Esophagus mucosa (tissue), 1 donor: ENCODE measurements at places on chromosomes 12 and 14.
A peak's percentile ranks its signal among the peaks of the same experiment; 100 is the strongest.

- ATAC-seq = peak; percentile 35
Measured at GRCh38 chr12:71439613-71440344, at the start of gene LGR5. Gene LGR5 (plus strand): TSS chr12:71439798. CDS start chr12:71440081, 283 bp downstream.

GRCh38 chr14:99742074-99742473 is 51.1 kb upstream of the EML1 start:
- no peak for ATAC-seq

DNA sequence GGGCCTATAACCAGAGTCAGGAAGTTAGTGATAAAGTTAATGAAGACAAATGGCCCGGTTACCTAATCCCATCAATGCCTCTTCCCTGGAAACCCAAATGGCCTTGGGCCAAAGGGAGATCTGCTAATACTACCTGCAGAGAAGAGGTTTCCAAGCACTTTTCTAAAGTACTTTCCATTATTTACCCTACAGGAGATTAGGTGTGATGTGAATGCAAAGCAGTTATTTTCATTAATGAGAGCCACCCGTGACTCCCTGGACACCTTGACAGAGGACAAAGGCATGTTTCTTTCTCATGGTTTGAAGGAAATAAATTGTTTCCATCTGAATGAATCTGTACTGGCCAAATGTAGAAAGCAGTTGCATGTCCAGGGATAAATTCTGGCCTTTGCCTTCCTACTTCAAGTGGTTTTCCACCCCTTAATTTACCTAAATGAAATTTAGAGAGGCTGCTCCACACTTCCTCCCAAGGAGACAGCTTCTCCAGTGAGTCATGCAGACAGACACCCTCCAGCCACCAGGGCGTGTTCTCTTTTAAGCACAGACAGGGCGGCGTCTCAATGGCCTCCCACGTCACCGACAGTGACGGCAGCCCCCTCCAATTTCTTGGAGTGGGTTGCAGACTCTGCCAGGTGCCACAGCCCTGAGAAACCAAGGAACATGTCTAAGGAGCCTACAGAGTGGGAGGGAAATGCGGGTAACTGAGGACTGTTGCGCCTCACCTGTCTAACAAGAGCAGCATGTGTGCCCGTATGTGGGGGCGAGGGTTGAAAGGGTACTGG is 43.9 kb upstream of the GNPNAT1 start:
- ATAC-seq = peak; percentile 89

DNA sequence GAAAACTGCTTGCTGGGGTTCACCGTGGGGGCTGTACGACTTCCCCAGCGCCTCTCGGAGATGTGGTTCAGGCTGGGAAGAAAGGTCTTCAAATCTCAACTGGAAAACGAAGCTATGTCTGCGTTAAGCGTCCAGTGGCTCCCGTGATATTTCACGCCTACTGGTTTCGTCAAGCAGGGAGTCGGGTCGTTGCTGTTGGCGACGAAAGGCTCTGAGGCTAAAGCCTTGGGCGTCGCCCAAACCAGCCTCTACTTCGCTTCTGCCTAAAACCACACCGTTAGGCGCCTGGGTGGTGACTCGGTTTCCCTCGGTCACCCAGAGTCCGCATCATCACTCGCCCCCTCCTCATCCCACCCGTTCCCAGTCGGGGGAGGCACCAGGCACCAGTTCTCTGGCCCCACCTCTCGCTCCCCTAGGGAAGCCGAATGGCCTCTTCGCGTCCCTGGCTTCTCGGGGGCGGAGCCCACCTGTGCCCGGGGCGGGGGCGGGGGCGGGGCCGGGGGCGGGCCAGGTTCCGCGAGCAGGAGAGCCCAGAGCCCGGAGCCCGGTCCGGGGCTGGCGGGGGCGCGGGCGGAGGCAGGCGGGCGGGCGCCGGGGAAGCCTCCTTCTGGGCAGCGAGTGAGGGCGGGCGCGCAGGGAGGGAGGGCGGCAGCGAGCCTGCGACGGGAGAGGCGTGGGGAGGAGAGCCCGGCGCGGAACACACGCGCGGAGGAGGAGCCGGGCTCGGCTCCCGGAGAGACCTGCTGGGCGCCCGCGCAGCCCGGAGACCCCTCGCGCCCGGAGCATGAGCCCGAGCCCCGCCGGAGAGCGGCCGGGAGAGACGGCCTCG is at the start of gene B4GALNT3:
B4GALNT3 (plus strand) TSS at position 510 of the 829 bp plus-strand sequence. CDS start 438 bp downstream, outside the sequence.
- peak; percentile 77 for ATAC-seq

DNA sequence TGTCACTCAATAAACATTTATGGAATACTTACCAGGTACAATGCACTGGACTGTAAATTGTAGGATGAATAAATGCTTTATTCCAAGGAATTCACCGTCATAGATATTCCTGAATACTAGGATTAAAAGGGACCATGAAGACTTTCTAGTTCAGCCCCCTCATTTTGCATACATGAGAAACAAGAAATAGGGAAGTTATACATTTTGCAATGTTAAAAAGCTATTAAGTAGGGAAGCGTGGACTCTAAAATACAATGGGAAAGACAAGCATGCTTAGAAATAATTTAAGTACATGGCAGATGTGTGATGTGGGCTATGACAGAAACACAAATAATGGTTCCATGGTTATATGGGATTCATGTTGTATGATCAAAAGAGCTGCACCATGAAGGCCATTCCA is 89.4 kb upstream of the SYT10 start:
- no peak for ATAC-seq

GRCh38 chr12:79162948-79163347 is 298.4 kb downstream of the SYT1 start:
- ATAC-seq = no peak

DNA sequence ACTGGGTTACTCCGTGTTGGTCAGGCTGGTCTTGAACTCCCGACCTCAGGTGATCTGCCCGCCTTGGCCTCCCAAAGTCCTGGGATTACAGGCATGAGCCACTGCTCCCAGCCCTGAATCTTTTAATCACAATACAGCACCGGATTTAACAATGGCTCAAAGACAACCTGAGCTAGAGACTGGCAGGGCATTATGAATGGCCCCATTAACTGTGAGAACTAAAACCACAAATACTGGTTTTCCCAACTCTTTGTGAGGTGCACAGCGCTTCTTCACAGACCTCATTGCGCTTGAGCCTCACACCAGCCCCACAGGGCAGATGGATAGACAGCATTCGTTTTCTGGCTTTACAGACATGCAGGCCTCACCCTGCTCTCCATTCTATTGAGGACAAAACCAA is 107.0 kb upstream of the FKBP4 start:
- no peak for ATAC-seq

- no peak for ATAC-seq
Measured at GRCh38 chr14:93566065-93566693, 135.4 kb downstream of the UNC79 start.

DNA sequence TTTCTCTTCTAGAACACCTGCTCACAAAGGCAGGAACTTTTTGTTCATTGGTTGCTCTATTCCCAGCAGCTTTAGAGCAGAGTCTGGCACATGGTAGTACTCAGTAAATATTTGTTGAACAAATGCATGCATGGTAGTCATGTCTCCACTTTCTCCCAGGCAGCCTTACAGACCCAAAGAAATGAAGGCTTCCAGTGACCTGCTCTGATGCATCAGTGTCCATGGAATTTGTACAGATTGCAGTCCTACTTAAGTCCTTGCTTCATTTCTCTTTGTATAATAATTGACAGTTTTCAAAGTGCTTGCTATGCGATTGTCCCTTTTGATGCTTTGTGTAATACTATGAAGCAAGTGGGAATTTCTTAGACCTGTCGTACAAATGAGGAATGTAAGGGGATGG is 119.6 kb downstream of the DERA start:
- ATAC-seq = no peak

DNA sequence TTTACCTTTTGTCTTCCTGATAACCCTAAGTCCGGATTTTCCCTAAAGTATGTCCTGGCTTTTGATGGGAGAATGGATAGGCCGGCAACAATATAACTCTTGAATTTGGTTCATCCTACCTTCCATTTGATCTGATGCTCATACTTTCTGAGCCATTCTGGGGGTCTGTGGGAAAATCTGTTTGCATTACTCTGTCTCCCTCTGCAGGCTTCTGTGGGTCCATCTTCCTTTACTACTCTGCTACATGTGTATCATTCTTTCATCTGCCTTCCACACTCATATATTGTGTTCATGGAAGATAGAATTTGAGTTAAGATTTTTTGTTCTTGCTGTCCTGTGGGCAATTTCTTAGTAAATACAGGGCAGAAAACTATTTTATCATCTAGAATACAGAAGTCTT is 101.5 kb downstream of the NAV3 start:
- ATAC-seq = no peak

DNA sequence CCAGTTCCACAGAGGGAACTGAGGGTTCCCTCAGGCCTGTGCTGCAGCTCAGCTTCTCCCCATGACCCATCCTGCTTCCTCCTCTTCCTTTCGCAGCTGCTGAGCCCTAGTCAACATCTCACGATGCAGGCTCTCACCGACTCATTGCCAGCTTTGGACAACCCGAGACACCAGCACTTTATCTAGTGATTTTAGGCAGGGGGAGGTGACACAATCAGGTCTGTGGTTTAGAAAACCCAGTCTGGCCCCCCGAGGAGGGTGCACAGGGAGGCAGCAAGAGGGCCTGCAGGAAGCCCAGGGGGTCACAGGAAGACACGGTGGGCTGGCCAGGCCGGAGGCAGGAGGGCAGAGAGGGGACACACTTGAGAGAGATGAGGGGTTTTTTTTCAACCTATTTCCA is 35.4 kb downstream of the DIO3 start:
- no peak for ATAC-seq

DNA sequence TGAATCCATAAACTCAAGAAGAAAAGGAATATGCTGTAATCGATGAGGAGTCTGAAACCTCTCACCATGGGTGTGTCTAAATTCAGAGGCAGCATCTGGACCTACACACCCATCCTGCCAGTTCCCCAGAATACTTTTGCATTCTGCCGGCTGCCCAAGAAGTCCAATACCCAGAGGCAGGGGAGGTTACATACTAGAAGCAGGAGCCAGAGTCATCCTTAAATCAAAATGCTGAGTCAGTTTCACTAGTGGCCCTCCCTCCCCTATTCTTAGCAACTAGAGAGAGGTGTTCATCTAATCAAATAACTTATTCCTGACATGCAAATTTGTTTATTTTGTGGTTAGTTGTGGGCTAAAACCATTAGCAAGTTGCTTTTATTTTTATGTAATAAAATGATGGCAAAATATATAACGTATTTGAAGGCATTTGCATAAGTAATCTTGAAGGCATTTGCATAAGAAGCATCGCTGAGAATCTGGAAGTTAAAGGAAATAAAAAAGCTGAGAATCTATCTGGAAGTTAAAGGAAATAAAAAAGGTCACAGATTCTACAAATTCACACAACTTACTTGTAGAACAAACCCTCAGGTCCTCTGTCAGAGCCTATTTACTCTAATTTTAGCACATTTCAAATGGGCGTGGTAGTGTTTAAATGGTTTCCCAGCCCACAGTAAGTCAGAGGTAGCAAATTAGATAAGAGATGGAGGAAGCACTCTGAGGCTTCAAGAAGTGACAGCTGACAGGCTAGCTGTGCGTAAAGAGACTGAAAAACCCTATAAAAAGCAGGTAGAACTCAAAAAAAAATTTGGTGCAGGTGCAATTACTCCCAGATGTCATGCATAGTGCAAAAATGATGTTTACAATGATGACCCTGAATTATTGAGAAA is 7.8 kb downstream of the BHLHE41 start:
- no peak for ATAC-seq

DNA sequence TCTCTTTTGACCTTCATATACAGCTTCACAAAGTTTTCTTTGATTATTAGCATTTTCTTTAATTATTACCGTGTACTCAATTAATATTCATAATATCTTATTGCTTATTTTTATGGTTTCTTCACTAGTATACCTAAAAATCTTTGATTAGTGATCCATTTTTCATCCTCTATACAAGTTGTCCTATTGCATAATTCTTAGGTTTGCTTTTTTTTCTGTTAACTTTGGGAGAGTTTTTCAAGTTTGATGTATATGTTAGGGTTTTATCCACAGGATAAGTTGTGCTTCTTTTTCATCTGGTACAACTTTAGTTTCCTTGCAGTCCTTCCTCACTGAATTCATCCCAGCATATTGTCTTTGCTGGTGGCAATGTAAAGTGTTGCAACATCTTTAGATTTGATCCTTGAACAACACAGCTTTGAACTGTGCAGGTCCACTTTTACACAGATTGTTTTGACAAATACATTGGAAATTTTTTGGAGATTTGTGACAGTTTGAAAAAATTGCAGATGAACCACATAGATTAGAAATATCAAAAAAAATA is 88.6 kb upstream of the NAV3 start:
- no peak for ATAC-seq

DNA sequence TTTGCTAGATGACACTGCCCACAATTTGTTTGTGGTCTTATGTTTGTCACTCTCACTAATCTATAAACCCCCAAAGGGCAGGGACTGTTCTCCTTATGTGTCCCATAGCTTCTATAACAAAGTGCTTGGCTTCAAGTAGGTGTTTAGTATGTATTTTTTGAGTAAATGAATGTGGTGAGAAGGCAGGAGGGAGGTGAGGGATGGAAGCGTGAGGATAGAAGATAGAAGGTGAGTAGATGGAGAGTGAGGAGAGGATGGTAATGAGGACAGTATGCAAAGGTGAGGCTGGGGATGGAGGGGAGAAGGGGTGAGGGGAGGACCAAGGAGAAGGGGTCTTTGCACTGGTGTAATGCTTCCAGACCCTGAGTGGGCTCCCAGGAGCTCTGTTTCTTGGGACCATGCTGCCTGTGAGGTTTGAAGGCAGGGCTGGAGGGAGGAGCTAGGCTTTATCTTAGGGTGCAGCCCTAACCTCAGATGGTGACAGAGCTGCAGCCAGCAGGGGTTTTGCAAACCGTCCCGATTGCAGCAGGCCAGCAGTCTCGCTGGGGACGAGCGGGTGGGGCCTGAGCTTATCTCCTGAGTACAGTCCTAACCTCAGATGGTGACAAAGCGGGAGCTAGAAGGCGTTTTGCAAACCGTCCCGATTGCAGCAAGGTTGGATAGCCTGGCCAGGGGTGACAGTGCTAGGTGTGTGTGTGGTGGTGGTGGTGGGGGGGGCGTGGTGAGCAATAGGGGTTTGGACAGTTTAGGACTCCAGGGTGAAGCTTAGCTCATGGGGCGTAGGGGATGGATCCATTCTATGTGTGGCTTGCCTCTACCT is 6.5 kb downstream of the CEBPE start:
- ATAC-seq = no peak

DNA sequence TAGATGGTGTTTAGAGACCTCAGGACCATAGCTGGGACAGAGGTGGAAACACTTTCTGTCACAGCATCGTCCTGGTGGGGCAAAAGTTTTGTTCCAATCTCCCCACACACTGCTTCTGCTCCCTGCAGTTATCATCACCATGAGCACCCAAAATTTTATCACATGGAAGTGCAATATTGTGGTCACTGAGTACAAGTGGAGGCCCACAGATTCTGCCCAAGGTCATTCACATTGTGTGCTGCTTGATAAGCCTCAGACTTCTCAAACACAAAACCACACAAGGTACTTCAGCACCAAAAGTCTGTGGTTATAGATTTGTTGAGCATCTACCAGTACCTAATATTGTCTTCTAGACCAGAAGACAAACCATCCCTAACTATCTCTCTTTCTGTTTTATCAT is 554 bp upstream of the KRT77 start:
- no peak for ATAC-seq

- no peak for ATAC-seq
Measured at GRCh38 chr14:104690861-104691455, 1.5 kb downstream of the INF2 start.
